ENCODE measurements at places on chromosomes 7 and 10. TPM values are rescaled to one million over a fixed set of nuclear protein-coding genes. Genes with fewer than 3 reads are reported as not detected.
A peak's percentile ranks its signal among the peaks of the same experiment; 100 is the strongest.

DNA sequence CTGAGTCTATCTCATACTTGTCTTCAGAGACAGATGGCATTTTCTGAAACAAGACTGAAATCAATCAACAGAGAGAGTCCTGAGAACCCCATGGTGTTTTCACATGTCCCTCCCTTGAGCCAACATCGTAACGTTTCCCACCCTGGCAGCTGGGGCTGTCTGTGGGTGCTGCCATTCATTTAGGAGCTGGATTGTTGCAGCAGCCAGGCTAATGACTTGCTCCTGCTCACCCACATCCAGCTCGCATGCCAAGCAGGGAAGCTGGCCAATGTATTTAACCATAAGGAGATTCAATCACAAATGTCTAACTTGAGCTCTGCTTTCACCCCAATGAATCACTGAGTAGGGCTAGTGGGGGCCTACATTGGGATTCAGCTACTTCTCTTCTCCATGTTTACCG is 146.1 kb downstream of the ADRA2A start:
- DNase-seq, result no peak

- no peak for DNase-seq
Observed at GRCh38 chr7:114312649-114313048, 102.0 kb upstream of the FOXP2 start.

GRCh38 chr10:24824536-24824935 is 100.8 kb upstream of the ARHGAP21 start:
- no peak for DNase-seq

DNA sequence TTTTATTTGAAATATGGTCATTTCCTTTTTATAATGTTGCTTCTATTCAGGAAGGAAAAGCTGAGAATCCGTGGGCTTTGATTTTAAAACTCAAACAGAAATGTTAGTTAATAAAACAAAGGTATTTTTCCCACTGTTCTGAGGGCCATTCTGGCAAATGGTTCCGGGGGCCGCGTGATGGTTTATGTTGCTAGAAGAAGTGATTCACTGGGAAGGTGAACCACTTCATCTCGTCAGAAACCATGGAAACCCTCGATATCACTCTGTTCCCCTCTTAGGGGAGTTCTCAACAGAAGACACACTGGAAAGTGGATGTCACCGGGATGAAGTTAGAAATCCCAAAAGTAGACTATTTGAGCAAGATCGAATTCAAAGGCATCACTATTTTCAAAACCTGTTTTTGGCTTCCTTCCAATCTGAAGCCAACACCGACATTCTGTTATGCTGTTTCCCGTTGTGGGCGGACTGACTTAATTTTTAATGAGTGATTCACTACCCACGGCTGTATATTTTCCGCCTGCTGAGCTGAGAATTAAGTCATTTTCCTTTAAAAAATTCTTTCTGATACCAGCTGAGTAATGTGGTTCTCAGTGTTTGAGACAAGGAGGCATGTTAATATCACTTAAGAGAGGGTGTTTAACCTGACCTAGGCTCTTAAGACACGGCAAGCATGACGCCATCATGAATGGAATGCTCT is 84.1 kb downstream of the PTPRE start:
- peak; percentile 80 for DNase-seq

DNA sequence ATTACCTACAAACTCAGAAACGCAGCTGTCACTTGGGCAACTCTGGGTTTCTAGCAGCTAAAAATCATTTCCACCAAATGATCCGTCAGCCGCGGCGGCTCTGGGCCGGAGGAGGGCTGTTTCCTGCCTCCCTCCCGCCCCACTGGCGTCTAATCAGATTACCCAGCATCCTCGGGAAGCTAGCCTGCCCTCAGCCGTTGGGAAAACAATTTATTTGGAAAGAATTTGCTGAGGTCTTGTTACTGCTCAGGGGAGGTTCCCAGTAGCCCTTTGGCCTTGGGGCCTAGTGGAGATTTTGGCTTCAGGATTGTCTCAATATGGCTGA is 65.0 kb upstream of the ADGRA1 start:
- no peak for DNase-seq

- DNase-seq, result no peak
Observed at GRCh38 chr10:88457660-88458059, 125.5 kb downstream of the RNLS start.

- DNase-seq, result no peak
Observed at GRCh38 chr7:105295596-105296352, 92.9 kb downstream of the SRPK2 start.

- DNase-seq, result no peak
Observed at GRCh38 chr10:19451937-19452336, 364.3 kb upstream of the PLXDC2 start.

GRCh38 chr10:3774018-3774813 is 10.8 kb downstream of the KLF6 start:
- no peak for DNase-seq

- DNase-seq, result no peak
Observed at GRCh38 chr10:88411772-88412349, 171.3 kb downstream of the RNLS start.

GRCh38 chr10:63896992-63897391 is 375.8 kb downstream of the REEP3 start:
- DNase-seq, result no peak

- DNase-seq, result no peak
Observed at GRCh38 chr7:112124061-112124766, 82.0 kb downstream of the DOCK4 start.

GRCh38 chr10:556971-557637 is 132.4 kb downstream of the DIP2C start:
- DNase-seq, result no peak

DNA sequence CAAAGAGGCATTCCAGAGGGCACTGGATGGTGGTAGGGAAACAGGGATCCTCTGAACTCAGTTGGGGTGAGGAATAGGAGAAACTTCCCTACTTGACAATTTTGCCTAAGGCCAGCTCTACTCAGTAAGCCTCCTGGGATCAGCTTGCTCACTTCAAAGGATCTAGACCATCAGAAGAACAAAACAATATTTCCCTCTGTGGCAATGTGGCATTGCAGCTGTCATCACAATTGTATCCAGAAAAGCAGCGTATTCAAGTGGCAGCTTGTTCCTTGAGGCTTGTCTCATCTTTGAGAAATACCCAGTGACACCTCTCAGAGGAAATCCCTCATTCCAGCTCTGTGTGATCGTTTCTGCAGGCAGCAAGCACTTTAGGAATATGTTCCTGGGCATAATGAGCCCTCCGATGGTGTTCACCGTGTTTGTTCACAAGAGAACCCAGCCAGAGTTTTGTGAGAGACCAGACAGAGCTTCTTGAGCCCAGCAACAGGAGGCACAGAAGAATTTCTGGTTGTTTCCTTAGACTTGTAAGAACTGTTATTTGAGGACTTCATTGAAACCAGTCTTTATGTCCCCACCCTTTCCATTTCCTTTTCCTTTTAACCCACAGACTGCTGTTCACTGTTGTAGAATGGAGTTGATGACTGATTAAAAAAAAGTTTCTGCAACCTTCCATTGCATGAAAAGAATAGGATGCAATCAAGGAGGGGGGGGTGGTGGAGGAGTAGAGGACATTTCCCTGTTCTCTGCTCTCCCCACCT is 747.3 kb downstream of the LRMDA start:
- no peak for DNase-seq

DNA sequence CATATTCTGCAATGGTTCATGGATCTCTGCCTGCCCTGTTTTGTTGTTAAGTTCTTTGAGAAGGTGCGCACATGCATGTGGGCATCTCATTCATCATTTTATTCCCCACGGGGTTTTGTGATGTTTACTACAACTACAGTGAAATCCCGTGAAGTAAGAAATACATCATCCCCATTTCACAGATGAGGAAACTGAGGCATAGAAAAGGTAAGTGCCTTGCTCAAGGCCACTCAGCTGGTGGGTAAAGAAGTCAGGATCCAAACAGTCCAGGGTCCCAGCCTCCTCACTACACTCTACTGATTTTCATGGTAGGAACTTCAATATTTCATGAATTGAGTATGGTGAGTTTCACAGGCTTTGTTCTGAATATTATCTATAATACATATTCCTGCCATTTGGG is 72.6 kb downstream of the CYP26A1 start:
- DNase-seq, result no peak

DNA sequence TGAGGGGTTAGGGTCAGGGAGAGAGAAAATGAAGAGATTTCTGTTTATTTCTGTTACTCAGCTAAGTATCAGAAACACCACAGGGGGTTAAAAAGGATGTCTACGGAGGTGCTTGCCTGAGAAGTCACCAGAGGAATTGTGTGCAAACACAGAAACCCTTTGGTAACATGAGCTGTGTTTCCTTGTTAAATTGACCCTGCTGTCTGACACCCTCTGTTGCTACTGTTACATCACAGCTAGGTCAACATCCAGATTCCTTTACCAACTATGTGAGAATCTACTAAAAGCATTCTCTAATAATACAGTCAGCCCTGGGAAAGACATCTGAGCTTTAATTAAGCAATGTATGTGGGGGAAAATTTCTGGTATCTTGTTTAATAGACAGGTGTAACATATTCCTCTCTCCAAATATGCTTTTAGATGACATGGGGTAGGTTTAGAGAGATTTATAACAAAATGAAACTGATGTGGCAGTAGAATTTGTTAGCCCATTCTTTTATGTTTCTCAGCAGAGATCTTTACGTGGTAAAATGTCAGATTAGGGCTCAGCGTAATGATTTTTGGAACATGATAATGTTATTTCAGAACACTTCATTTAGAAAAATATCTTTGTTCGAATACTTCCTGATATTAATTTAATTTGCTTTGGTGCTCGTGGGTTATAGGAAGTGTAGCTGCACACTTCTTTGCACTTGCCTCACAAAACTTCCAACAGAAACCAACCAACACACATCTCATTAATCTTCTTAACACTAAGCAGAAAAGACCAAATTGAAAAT is 168.0 kb upstream of the AHR start:
- DNase-seq, result no peak

GRCh38 chr10:78894841-78895195 is 173.9 kb upstream of the ZMIZ1 start:
- no peak for DNase-seq

GPER1 gene
- not detected for total RNA-seq

PNLIPRP3 gene
- total RNA-seq, result not detected

NXPH1 gene
- not detected for total RNA-seq

PRSS37 gene
- total RNA-seq, result not detected

PAX4 gene
- not detected for total RNA-seq

H2BK1 gene
- total RNA-seq, result not detected

SH2D4B gene
- 0.40 TPM for total RNA-seq
